ENCODE measurements at places on chromosomes 7 and 10.

GRCh38 chr10:86655173-86655540, 810 bp downstream of the OPN4 start:
- no peak for DNase-seq

DNA sequence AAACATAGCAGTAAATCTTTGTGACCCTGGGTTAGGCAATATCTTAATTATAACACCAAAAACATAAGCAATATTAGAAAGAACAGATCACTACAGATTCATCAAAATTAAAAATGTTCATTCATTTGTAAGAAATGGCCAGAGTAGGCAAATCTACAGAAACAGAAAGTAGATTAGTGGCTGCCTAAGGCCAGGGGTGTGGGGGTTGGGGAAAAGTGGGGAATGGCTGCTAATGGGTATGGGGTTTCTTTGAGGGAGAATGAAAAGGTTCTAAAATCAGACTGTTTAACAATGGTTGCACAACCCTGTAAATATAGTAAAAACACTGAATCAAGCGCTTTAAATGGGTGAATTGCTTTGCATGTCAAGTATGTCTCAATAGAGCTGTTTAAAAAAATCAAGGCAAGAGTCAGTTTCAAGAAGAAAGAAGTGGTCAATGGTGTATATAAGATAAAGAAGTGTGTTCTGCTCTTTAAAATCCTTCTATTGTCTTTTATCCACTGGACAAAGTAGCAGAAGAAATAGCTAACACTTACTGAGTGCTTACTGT, 42.6 kb downstream of the CDK6 start:
- DNase-seq: no peak

DNA sequence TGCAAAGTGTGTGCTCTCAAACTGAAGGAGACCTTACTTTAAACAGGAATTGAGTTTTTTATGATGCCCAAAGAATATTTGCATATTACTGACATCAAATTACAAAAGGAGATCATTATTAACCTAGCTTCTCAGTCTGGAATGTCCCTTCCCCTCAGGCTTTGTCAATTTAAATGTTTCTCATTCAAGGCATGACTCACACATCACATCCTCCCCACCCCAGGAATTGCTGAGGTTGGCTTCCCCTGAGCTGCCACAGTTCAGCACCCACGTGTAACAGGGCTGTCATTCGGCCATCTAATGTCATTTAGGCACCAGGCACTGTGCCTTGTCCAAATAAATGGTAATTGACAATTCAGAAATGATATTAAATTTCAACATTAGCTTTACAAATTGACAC, 305.9 kb upstream of the MGMT start:
- DNase-seq: no peak

- peak; percentile 67 for DNase-seq
Measured at GRCh38 chr7:137342828-137343261, 688 bp downstream of the PTN start.

- DNase-seq: no peak
Measured at GRCh38 chr10:97773096-97773495, 1.3 kb upstream of the SFRP5 start.

DNA sequence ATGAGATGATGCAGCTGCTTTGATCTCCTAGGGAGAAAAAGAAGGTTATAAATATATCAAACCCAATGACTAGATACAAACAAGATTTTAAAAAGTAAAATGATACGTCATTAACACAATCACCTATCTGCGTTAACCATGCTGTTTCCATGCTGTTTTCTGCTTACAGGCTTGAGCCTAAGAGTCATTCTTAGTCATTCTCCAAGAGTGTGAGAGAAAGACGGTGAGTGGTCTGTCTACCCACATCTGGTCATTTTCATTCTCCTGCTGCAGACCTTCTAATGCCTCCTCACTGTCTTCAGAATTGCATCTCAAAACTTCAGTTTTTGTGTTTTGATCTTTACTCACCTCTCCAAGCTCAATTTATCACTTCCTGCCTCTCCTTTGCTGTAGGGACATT, 98.0 kb upstream of the ELMO1 start:
- DNase-seq: no peak

DNA sequence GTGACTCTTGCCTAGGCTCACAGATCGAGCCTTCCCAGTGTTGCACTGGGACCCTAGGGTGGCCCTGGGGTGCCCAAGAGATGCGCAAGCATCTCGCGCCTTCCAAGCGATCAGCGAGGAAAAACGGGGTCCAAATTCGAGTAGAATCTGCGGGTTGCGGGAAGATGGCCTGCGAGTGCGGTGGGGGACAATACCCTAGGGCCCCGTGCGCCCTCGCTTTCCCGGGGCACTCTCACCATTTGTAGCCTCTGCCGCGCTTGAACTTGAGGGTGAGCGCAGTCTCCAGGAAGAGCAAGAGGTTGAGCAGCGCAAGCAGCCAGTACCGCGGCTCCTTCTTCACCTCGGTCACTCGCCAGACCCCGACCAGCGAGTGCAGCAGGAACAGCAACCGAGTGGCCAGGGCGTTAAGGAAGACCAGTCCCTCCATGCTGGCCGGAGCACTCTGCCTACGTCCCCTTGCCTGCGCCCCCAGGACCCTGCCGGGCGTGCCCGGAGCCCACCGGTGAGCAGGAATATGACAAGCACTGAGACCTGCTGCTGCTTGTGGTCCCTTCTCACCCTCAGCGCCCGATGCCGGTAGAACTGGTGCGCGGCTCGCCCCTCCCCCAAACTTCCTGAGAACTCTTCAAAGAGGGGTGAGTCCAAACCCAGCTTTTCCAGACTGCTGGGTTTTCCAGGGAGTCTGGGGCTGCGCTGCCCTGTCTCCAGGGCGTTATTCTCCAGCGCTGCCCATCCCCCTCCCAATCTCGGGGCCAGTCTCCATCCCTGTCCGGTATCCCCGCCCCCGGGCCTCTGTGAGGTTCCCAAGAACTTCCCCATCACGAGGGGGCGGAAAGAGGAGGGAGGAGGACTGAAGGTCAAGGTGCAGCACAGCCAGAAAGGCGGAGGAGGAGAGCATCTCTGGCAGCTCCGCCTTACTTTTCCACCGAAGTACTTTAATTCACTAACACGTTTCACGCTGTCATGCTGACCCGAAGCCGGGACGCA, at the start of gene TMEM26:
TMEM26 (minus strand) TSS at position 727 of the 987 bp plus-strand sequence; CDS start at position 427, 300 bp downstream.
- DNase-seq: no peak

GRCh38 chr10:91665842-91666241, 33.0 kb upstream of the PPP1R3C start:
- no peak for DNase-seq

GRCh38 chr7:26928703-26929347, 64.4 kb upstream of the SKAP2 start:
- DNase-seq: no peak

DNA sequence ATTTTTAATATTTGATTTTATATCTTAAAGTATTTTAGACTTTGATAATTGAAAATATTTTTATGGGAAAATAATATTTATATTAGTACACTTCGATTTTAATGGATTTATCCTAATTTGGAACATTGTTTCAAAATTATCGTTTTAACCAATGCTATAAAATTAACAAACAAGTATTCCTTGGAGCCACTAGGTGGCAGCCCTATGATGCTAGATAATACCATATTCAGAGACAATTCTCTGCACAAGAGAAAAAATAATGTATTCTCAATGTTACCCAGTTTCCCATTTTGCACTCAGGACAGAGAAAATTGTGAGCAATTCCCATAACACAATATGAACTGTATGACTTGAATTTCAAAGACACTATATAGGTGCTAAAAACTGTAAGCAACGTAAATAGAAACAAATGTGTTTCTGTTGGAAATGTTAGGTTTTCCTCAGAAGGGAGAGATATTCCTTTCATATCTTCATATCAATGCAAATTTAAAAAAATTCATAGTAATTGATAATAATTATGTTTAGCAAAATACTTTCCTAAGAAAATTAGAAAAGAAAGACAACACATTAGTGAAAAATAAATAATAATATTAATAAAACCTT, 237.8 kb downstream of the SEMA3E start:
- DNase-seq: peak; percentile 75

GRCh38 chr10:59245686-59246085, 69.2 kb downstream of the PHYHIPL start:
- no peak for DNase-seq

DNA sequence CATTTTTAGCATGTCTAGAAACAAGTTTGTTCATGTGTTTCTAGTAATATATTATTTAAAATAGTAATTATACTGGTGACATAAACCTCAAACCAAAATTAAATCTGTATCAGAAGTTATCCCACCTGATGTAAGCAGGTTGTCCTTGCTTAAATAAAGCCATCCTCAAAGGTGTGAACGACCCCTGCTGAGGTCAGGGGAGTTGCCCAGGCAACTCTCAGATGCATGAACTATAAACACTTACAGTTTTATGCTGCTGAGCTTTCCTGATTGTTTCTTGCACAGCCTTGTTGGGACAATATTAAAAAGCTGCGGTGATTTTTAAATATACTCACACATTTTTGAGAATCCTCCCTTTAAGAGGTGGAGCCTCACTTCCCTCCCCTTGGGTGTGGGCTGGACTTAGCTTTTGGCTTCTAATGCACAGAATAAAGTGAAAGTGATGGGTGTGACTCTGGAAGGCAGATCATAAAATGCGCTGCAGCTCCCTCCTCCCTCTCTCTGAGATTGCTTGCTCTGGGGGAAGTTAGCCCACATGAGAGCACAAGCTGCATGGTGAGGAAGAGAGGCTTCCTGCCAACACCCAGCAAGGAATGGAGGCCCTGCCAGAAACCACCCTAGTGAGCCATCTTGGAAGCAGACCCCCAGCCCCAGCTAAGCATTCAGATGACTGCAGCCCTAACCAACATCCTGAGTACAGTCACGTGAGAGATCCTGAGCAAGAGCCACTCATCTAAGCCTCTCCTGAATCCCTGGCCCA, 152.7 kb downstream of the SKIDA1 start:
- peak; percentile 15 for DNase-seq
